Esophagus muscularis mucosa (tissue), 4 donors: ENCODE measurements at places on chromosomes 12 and 14. TPM values are rescaled to one million over a fixed set of nuclear protein-coding genes. Genes with fewer than 3 reads are reported as not detected.

- no peak for DNase-seq
These were observed 131.2 kb downstream of the HMGA2 start for GRCh38 chr12:65955452-65955851.

DNA sequence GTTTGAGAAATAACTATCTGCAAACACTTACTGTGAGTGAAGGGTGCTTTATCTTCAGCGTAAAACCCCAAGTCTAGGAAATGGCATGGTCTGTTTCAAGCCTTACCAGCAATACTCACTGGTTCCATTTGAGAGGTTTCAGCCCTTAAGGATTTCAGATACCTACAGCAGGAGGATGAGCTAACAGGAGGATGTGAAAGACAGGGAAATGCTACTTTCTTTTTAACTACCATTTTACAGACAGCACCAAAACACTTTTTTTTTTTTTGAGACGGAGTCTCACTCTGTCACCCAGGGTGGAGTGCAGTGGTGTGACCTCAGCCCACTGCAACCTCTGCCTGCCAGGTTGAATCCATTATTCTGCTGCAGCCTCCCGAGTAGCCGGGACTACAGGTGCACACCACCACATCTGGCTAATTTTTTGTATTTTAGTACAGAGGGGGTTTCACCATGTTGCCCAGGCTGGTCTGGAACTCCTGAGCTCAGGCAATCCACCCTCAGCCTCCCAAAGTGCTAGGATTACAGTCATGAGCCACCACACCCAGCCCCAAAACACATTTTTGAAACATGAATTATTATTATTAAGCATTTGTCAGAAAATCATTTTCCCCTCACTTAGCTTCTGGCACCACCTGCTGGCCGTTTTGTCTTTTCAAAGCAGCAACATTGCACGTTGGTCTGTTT is 4.6 kb downstream of the MTRFR start:
- no peak for DNase-seq

DNA sequence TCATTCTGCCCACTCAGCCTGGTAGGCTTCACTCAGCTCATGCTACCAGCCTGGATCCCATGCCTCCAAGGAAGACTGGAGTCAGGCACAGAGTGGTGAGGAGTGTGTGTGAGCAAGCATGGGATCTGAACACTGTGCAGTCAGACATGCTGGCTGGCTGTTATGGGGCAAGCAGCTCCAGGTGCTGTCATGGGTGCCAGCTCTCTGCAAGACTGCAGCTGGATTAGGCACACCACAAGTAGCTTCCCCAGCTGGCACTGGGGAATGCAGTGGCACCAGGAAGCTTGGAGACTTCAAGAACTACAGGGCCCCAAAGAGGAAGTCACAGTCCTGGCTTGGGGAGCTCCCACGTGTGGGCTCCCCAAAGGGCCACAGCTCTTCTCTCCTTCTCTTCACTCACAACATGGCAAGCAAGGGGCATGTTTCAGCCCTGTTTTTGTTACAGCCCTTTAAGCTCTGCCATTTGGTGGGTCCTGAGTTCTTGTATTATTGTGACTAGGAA is 202.5 kb downstream of the VRK1 start:
- no peak for DNase-seq

DNA sequence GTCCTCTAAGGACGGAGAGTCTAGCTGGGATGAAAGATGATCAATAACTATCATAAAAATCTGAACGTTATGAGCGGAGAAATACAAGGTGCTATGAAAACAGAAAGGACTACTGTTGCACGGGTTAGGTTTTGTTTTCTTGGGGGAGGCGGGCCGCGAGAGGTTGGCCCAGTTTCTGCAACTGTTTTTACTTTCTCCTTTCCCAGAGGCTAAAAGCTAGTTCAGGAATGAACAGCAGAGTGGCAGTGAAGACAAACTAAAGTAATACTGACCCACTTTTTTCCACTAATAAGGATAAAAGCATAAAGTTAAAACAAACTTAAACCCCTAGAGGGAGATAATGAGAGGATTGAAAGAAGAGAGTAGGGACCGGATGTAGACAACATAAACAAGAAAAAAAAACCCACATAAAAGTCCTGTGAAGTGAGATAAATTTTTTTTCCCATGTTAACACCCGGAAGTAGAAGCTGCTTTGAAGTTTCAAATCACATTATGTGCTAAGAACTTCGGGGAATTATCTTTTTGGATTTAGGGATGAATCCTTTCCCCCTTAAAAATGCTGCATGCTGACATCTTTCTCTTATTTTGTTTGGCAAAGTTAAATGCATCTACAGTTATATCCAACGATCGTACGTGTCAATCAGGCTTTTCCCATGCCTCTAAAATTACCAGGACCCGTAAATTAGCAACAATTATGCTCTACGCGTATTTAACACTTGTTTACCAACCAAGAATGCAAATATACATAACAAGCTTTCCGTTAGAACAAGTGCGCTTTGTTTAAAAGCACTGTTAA is 1.0 kb upstream of the CDK17 start:
- DNase-seq = no peak

The CCDC177 gene
- total RNA-seq = not detected
